Lung microvascular endothelial cell (primary cell): ENCODE measurements at places on chromosomes 7 and 10. TPM values are rescaled to one million over a fixed set of nuclear protein-coding genes. Genes with fewer than 3 reads are reported as not detected.

The SPDYE1 gene
- not detected in 2 replicates for total RNA-seq

The CFAP43 gene
- total RNA-seq = under 0.01 TPM in 2 replicates

The SH2D4B gene
- total RNA-seq = under 0.01 TPM in 1 of 2 replicates, not detected in the other

The RPEL1 gene
- under 0.01 and 0.20 TPM in 2 replicates for total RNA-seq

The SNX10 gene
- total RNA-seq = 1.3 and 3.2 TPM in 2 replicates
